CD4-positive, alpha-beta T cell treated with Interleukin-4 for 1 hour (primary cell): ENCODE measurements at places on chromosomes 2 and 18.

DNA sequence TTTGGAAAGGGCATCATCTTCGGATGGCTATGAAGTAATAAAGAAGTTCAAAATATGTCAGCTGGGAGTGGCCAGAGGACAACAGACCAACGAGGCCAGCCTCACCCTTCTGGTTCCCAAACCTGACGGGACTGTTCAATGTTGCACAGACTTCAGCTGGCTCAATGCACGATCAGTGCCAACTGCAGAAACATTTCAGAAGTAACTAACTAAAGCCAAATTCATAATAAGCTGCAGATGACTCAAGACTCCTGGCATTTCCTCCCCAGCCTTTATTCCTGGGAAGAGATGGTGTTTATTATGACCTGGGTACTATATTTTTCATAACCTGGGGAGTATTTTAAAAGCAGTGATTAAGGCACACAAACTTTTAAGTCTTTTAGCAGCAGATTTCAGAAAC lies 3.8 kb upstream of the ATP6V1C2 start:
- no peak for DNase-seq

GRCh38 chr2:35454966-35455638 lies 900.5 kb upstream of the CRIM1 start:
- no peak for DNase-seq

- DNase-seq = no peak
These were observed 126.0 kb downstream of the SP100 start for GRCh38 chr2:230541934-230542380.

DNA sequence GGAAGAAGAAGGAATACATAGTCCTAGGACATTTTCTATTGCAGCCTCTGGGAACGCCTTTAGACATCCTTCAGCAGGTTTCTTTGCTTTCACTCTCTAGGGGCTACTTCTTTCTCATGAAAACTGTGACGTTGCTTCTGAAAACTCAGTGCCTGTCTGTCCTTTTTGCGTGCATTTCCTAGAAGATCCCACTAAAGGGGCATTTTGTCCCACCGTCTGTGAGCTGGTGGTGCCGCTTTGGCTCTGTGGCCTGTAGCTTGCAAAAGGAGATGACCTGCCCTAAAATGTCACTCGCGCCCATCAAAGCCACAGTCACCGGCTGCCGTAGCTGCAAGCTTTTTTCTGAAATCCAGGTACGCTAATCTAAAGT lies 579 bp downstream of the STAT4 start:
- peak; percentile 55 for DNase-seq

GRCh38 chr2:29042561-29043075 lies 31.7 kb downstream of the PCARE start:
- no peak for DNase-seq

DNA sequence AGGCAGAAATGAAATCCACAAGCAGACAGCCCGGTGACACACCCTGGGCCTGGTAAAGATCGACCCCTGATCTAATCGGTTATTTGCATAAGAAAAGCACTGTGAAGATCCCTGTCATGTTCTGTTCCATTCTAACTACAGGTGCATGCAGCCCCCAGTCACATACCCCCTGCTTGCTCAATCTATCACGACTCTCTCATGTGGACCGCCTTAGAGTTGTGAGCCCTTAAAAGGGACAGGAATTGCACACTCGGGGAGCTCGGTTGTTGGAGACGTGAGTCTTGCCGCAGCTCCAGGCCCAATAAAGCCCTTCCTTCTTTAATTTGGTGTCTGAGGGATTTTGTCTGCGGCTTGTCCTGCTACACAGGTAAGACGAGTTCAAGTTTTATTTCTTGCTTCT lies 13.4 kb upstream of the IL1B start:
- DNase-seq = no peak

GRCh38 chr2:63658176-63658968 lies 69.6 kb downstream of the MDH1 start:
- no peak for DNase-seq

GRCh38 chr2:157922815-157923214 lies 46.7 kb upstream of the ACVR1 start:
- no peak for DNase-seq

DNA sequence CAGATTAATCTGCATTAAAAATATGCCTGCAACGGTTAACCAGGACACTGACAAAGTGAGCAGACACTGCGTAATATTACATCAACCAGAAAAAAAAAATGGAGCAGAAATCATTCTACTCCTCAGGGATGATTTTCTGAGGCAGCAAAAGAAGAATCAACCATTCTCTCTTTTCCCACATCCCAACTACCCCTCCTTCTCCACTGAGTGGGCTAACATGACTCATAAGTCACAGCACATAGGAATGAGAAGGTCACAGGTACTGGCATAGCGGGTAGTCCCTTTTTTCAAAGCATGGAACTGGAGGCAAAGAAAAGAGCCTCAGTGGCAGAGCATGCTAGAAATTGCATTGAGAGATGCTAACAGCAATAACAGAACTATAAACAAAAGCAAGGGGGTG lies 54.3 kb upstream of the TSPYL6 start:
- no peak for DNase-seq

DNA sequence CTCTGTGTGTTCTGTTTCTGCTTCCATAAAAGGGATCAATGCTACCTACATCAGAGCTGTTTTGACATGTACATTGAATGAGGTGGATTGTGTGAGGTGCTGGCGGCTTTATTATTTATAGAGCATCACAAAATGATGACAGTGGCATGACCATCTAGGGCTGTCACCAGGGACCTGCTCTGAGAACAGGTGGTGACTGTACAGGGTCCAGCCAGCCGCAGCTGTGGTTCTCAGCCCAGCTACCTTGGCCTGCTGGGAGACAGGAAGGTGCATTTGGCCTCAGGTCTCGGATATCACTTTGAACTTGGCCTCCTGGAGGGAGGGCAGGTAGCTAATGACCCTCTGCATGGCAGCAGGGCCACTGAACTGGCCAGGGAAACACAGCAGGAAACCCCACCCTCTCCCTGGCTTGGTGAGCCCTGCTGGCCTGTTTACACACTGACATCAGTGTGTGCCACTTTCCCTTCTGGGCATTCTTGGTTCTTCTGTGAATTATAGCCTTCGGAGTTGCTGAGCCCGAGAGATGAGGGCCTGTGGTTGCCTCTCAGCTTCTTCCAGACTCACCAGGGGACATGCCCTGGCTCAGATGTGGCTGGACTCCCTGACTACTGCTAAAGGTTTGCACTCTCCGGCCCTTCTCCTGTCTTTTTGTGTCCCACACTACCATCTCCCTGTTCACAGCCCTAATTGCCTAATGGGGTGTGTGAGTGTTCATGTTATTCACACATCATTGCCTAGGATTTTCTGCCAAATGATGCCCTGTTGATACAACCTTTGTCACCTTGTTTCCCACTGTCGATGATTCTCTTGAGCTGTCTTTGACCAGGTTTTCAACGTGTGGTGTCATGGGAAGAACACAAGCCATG lies 109.2 kb upstream of the RAB12 start:
- no peak for DNase-seq
